ENCODE measurements at places on chromosomes 3 and 15. TPM values are rescaled to one million over a fixed set of nuclear protein-coding genes. Genes with fewer than 3 reads are reported as not detected.

CCR8 gene
- polyA plus RNA-seq = 2.1 TPM

GRCh38 chr15:98324341-98324970 is 323.9 kb upstream of the IGF1R start:
- peaks cover 5% of the 10 kb centered on the region for H3K4me1 ChIP-seq
- H3K27me3 ChIP-seq = no peaks in the 10 kb centered on the region

RIOX2 gene
- 26.2 TPM for polyA plus RNA-seq

APBA2 gene
- 15.3 TPM for polyA plus RNA-seq

DNA sequence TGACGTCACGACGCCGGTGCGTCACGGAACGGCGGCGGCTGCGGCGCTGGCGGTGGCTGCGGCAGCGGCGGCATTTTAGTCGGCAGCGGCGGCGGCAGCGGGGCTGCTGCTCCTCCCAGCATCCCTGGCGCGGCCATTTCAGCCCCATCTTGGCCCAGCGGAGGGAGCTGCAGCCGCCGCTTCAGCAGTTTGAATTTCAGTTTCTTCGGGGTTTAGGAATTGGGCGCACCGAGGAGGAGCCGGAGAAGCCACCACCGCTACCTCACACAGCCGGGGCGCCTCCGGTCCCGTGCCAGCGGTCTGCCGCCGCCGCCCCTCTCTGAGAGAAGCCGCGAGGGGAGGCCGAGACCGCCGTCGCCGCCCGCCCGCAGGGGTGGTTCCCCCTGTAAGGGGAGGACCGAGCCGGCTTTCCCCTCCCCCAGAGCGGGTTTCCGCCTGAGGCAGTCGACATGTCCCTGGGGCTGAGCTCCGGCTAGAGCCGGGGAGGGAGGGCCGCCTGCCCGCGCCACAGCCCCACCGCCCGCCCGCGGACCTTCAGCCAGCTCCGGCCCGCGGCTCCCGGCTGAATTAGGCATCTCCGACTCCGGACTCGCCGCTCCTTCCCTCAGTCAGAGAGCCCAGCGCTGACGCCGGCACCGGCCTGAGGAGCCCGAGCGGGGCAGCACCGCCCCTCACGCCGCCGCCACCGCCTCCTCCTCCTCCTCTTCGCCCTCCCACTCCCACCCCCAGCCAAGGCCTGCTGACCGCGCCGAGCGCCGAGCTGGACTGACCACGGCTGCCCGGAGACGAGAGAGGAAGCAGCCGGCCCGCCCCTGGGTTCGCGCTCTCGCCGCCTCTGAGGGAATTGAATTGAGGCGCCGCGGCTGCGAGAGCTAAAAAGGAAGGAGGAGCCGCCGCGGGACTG is at the start of gene TSC22D2:
Gene TSC22D2, plus strand, starts transcription at position 78 of the 904 bp plus-strand sequence. CDS start 1,053 bp downstream, outside the sequence.
- peak within 1 kb of the TSS; percentile 99 for H3K27ac ChIP-seq
- peaks cover 2% of the 10 kb centered on the region for H3K4me1 ChIP-seq
- peak; percentile 97 for DNase-seq
- no peaks in the 10 kb centered on the region for H3K36me3 ChIP-seq
- peak within 1 kb of the TSS; percentile 73 for H3K4me3 ChIP-seq

DNA sequence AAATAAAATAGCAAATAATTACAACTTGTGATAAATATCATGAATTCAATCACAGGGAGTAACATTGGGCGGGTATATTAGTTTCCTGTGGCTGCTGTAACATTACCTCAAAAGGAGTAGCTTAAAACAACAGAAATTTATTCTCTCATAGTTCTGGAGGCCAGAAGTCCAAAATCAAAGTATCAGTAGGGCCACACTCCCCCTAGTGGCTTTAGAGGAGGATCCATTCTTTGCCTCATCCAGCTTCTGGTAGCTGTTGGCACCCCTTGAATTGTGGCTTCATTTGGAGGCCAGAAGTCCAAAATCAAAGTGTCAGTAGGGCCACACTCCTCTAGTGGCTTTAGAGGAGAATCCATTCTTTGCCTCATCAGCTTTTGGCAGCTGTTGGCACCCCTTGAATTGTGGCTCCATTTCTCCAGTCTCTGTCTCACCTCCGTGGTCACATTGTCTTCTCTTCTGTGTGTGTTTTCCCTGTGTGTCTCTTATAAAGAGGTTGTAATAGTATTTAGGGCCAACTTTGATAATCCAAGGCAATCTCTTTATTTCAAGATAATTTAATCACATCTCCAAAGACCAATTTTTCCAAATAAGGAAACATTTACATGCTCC is 3.1 kb upstream of the CFAP20DC start:
- no peaks in the 10 kb centered on the region for H3K27me3 ChIP-seq
- no peak overlapping the region for H3K4me3 ChIP-seq
- no peak overlapping the region for H3K27ac ChIP-seq
- no peak for DNase-seq
- H3K36me3 ChIP-seq = no peaks in the 10 kb centered on the region
- H3K4me1 ChIP-seq = no peaks in the 10 kb centered on the region

GRCh38 chr3:33041909-33042308 is 55.0 kb downstream of the GLB1 start:
- H3K4me3 ChIP-seq = no peak overlapping the region
- no peaks in the 10 kb centered on the region for H3K27me3 ChIP-seq
- H3K36me3 ChIP-seq = no peaks in the 10 kb centered on the region
- DNase-seq = no peak
- H3K4me1 ChIP-seq = peaks cover 16% of the 10 kb centered on the region
- H3K27ac ChIP-seq = no peak overlapping the region

- peaks cover 10% of the 10 kb centered on the region for H3K36me3 ChIP-seq
- H3K27me3 ChIP-seq = no peaks in the 10 kb centered on the region
- H3K4me1 ChIP-seq = no peaks in the 10 kb centered on the region
- no peak for DNase-seq
- H3K4me3 ChIP-seq = no peak overlapping the region
- H3K27ac ChIP-seq = no peak overlapping the region
Observed at GRCh38 chr3:128359846-128360642, 106.6 kb downstream of the DNAJB8 start.

- no peak overlapping the region for H3K4me3 ChIP-seq
- peak; percentile 76 for DNase-seq
- H3K27ac ChIP-seq = peak overlapping the region; percentile 97
- H3K27me3 ChIP-seq = no peaks in the 10 kb centered on the region
- H3K36me3 ChIP-seq = no peaks in the 10 kb centered on the region
Observed at GRCh38 chr15:67762610-67763368, 62.5 kb upstream of the SKOR1 start.

DNA sequence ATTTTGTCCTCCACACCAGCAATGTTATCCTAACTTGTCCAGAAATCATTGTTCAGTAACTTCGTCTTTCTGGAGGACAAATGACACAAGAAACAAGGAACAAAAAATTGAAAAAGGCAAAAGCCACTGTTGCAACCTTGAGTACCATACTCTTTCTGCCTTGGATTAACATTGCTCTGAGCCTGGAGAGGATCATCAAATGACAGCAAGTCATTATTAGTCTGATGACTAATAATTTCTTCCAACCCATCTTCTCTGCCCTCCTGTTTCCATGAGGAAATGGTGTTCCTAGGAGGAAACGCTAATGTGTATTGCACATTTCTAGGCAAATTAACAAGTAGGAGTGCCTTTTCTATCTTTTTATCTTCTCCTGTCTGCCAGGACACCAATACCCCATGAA is 153.9 kb downstream of the PCCB start:
- no peaks in the 10 kb centered on the region for H3K27me3 ChIP-seq
- DNase-seq = no peak
- H3K4me3 ChIP-seq = no peak overlapping the region
- no peak overlapping the region for H3K27ac ChIP-seq
- peaks cover 13% of the 10 kb centered on the region for H3K36me3 ChIP-seq
- no peaks in the 10 kb centered on the region for H3K4me1 ChIP-seq

DNA sequence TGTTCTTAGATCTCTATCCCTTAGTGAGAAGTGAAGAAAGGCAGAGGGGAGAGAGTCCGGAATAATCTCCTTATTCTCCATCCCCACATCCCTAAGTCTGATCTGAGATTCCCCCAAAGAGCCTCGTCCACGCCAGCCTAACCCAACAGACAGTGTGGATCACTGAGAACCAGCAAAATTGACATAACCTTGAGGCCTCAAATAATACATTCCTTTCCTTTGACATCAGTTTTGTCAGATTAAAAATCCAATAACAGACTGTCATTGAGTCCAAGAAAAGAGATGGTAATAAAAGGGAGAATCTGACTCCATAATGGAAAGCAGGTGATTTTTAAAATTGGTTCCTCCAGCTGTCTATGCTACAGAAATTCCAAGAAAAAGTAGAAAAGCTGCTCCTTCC is 7.7 kb upstream of the SIAH2 start:
- no peak overlapping the region for H3K27ac ChIP-seq
- H3K4me1 ChIP-seq = no peaks in the 10 kb centered on the region

Data from thymus (tissue), 14 donors.